ENCODE measurements at places on chromosomes 4 and X. TPM values are rescaled to one million over a fixed set of nuclear protein-coding genes. Genes with fewer than 3 reads are reported as not detected.

DNA sequence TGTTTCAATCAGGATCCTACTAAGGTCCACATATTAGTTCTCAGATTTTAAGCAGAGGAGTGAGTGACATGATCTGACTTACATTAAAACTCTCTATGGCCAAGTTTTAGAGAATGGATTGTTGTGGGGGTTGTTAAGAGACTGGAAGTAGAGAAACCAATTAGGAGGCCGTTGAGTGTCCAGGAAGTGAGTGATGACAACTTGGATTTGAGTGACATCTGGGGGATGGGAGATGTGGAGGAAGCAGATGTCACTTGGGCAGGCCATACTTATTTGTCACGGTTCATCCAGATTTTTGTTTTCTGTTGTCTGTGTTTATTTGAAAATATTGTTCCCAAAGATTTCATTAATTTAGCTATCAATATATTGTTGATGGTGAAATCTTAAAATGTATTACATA is 28.3 kb downstream of the ADD1 start:
- no peak for DNase-seq
- H3K36me3 ChIP-seq, result peaks cover 20% of the 10 kb centered on the region
- H3K4me3 ChIP-seq, result peak overlapping the region; percentile 55

DNA sequence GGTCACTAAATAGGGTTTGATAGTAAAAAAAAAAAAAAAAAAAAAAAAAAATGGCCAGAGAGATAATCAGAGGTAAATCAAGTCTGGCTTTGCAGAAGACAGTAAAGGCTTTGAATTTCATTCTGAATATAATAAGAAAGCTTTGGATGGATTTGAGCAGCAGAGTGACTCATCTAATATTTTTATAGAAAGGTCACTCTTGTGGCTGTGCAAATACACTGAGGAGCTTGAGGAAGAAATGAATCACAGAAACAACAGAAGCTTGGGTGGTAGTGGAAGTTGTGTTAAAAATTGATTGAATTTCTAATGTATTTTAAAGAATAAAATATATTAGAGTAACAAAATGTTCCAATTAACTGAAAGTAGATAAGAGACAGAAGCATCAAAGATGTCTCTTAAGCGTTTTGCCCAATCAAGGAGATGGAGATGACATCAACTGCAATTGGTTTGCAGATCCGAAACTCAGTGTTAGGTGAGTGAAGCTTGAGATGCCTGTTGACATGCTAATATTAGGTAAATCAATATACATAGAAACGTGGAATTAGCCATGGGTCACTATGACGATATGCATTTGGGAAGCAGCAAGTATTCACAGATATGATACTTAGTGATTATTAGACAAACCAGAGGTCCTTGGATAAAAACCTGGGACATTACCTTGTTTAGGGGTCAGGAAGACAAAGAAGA is 280.5 kb downstream of the GPM6A start:
- H3K4me3 ChIP-seq, result no peak overlapping the region
- H3K27me3 ChIP-seq, result no peaks in the 10 kb centered on the region
- H3K27ac ChIP-seq, result no peak overlapping the region
- DNase-seq, result no peak

DNA sequence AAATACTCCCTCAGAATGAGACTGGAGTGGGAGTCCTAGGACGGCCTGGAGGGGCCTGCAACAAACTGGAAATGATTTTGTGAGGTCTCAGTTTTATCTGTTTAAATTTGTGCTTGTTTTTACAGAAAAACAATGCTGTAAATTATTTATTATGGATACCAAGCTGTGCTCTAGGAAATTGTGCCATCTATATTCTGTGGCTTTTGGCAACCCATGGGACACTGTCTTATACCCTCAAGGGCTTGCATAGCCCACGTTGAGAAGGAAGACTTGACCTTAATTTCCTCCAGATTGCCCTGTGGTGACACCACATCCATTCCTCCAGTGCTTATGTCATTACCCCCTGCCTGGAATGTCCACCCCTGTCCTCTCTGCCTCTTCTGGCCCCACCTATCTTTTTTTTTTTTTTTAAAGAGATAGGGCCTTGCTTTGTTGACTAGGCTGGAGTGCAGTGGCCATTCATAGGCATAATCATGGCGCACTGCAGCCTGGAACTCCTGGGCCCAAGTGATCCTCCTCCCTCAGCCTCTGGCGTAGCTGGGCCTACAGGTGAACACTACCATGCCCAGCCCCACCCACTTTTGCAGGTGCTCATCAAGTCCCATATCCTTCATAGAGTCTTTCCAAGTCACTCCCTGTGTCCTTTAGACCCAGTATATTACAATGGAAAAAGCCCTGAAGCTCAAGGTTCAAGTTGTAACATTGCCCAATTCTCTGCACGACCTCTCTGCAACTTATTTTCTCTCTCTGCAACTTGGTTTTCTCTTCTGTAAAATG is 77.4 kb downstream of the HPRT1 start:
- H3K4me1 ChIP-seq, result peaks cover 5% of the 10 kb centered on the region
- no peak overlapping the region for H3K4me3 ChIP-seq
- no peak for DNase-seq
- H3K27me3 ChIP-seq, result no peaks in the 10 kb centered on the region
- H3K36me3 ChIP-seq, result no peaks in the 10 kb centered on the region
- no peak overlapping the region for H3K27ac ChIP-seq

- H3K36me3 ChIP-seq, result peaks cover 46% of the 10 kb centered on the region
- no peaks in the 10 kb centered on the region for H3K27me3 ChIP-seq
- no peak overlapping the region for H3K4me3 ChIP-seq
- no peak overlapping the region for H3K27ac ChIP-seq
Observed at GRCh38 chr4:89248879-89249281, 58.7 kb downstream of the GPRIN3 start.

DNA sequence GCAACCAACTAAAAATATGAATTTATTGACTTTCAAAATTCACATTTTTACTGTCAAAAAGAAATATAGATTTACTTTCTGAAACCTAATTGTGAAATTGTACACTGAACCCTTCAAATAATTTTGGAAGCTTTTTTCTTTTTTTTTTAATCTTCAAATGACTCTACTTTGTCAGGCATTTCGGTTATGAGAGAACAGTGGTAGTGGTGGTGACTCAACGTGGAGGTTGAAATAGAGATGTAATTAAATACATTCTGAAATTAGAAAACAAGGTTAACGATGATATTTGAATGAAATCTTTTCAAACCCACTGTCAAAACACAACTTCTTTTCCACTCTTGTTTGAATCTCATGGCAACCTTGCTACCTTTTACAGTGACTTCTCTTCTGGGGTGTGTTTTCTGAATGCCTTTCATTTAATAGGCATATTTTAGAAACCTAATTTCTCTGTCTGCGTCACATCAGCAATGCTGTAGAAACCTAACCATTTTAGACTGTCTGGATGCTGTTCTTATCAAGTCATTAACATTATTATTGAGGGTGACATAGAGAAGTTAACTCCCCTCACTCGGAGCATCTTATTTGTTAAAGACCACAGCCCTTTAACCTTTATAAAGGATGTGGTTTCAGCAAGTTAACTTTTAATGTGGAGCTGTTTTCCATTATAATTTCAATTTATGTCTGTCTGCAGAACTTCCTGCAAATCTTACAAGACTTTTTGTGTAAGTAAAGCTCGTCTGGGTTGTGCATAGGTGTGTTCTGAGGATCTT is 136.8 kb downstream of the PCDH7 start:
- no peak overlapping the region for H3K4me3 ChIP-seq
- DNase-seq, result no peak
- H3K27ac ChIP-seq, result no peak overlapping the region
- H3K4me1 ChIP-seq, result no peaks in the 10 kb centered on the region
- no peaks in the 10 kb centered on the region for H3K27me3 ChIP-seq

DNA sequence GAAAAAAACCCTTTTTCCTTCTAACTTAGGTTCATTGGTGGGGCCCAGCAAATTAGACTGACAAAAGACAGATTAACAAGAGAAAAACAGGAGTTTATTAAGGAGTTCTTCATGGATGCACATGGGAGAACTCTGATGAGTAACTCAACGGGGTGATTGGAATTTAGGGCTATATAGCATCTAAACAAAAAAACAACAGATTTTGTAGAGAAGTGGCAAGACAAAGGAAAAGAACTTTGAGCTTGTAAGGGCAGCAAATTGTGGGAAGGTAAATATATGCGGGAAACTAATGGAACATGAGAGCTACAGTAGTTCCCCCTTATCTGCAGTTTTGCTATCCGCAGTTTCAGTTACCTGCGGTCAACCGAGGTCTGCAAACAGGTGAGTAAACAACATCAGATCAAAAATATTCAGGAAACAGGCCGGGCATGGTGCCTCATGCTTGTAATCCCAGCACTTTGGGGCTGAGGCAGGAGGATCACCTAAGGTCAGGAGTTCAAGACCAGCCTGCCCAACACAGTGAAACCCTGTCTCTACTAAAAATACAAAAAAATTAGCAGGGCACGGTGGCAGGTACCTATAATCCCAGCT is 573.6 kb downstream of the ADGRL3 start:
- no peaks in the 10 kb centered on the region for H3K4me1 ChIP-seq
- no peak overlapping the region for H3K4me3 ChIP-seq
- no peak overlapping the region for H3K27ac ChIP-seq
- no peaks in the 10 kb centered on the region for H3K27me3 ChIP-seq
- DNase-seq, result no peak

DNA sequence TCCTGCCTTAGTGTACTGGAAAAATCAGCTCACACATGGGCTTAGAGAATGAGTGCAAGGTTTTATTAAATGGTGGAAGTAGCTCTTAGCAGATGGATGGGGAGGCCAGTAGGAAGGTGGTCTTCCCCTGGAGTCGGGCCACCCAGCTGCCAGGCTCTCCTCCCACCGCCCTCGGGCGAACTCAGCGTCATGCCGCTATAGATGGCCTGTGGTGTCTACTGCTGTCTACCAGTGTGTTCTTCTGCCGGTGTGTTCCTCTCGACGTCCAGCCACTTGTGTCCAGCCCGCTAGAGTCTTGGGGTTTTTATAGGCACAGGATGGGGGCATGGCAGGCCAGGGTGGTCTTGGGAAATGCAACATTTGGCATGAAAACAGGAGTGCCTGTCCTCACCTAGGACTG is 198.7 kb upstream of the NDST3 start:
- H3K27me3 ChIP-seq, result no peaks in the 10 kb centered on the region
- no peaks in the 10 kb centered on the region for H3K4me1 ChIP-seq
- no peaks in the 10 kb centered on the region for H3K36me3 ChIP-seq
- no peak overlapping the region for H3K4me3 ChIP-seq
- no peak overlapping the region for H3K27ac ChIP-seq
- no peak for DNase-seq

DNA sequence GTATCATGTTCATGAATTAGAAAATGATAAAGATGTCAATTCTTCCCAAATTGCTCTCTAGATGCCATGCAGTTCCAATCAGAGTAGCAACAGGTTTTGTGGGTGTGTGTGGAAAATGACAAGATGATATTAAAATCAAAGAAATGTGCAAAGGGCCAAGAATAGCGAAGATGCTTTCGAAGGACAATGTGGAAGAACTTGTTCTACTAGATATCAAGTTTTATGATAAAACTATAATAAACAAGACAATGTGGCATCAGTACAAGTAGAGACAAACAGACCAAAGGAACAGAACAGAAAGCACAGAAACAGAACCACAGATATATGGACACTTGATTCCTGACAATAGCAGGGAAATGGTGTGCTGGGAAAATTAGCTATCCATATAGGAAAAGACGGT is 9.0 kb downstream of the TAB3 start:
- no peaks in the 10 kb centered on the region for H3K27me3 ChIP-seq
- no peaks in the 10 kb centered on the region for H3K4me1 ChIP-seq
- no peak for DNase-seq
- peaks cover 7% of the 10 kb centered on the region for H3K36me3 ChIP-seq

- H3K36me3 ChIP-seq, result no peaks in the 10 kb centered on the region
- DNase-seq, result no peak
- H3K27ac ChIP-seq, result no peak overlapping the region
- no peaks in the 10 kb centered on the region for H3K4me1 ChIP-seq
- peaks cover 8% of the 10 kb centered on the region for H3K27me3 ChIP-seq
Observed at GRCh38 chrX:107514944-107515343, 65.5 kb downstream of the FRMPD3 start.

- H3K27me3 ChIP-seq, result peaks cover 9% of the 10 kb centered on the region
- H3K36me3 ChIP-seq, result no peaks in the 10 kb centered on the region
- no peak overlapping the region for H3K4me3 ChIP-seq
- H3K4me1 ChIP-seq, result peaks cover 2% of the 10 kb centered on the region
Observed at GRCh38 chr4:9735515-9735914, 45.9 kb upstream of the DRD5 start.

- peaks cover 67% of the 10 kb centered on the region for H3K4me1 ChIP-seq
- DNase-seq, result no peak
- no peak overlapping the region for H3K27ac ChIP-seq
Observed at GRCh38 chr4:37674439-37674838, 11.7 kb downstream of the RELL1 start.

DNA sequence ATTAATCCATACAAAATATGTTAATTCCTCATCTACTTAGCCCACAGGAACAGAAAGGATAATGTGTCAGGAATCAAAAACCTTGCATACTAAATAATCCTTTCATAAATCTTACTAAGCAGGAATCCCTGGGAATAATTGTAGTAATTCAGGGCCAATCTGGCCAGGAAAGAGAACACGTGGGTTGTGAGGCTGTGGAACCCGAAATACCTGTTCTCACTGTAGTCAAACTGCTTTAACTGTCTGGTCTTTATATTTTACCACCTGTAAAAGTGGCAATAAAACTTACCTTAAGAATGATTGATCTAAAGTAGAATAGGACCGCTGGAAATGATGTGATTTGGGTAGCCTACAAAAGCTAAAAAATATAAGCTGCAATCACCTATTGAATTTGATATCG is 1620.9 kb downstream of the STIM2 start:
- H3K4me1 ChIP-seq, result no peaks in the 10 kb centered on the region
- no peak for DNase-seq
- no peaks in the 10 kb centered on the region for H3K36me3 ChIP-seq
- H3K4me3 ChIP-seq, result no peak overlapping the region

GRCh38 chr4:142021181-142021580 is 384.8 kb downstream of the IL15 start:
- H3K27me3 ChIP-seq, result no peaks in the 10 kb centered on the region
- no peak overlapping the region for H3K4me3 ChIP-seq
- peaks cover 2% of the 10 kb centered on the region for H3K36me3 ChIP-seq

The TKTL2 gene
- total RNA-seq, result not detected

The ETDC gene
- total RNA-seq, result not detected

The PAGE2 gene
- total RNA-seq, result not detected

The SORCS2 gene
- not detected for total RNA-seq

The RIBC1 gene
- total RNA-seq, result 1.4 TPM

The VCX gene
- total RNA-seq, result not detected

The NPFFR2 gene
- total RNA-seq, result not detected

The TBCK gene
- 38.2 TPM for total RNA-seq

The DCAF8L1 gene
- total RNA-seq, result not detected

All from activated naive CD8-positive, alpha-beta T cell treated with anti-CD3 and anti-CD28 coated beads, Interleukin-2, amount 10 ng/mL, durations not matched to agents 7 days and 5 days (primary cell).